CD4-positive, alpha-beta memory T cell (primary cell): ENCODE measurements at places on chromosomes 3 and 15. TPM values are rescaled to one million over a fixed set of nuclear protein-coding genes. Genes with fewer than 3 reads are reported as not detected.
A peak's percentile ranks its signal among the peaks of the same experiment; 100 is the strongest.

DNA sequence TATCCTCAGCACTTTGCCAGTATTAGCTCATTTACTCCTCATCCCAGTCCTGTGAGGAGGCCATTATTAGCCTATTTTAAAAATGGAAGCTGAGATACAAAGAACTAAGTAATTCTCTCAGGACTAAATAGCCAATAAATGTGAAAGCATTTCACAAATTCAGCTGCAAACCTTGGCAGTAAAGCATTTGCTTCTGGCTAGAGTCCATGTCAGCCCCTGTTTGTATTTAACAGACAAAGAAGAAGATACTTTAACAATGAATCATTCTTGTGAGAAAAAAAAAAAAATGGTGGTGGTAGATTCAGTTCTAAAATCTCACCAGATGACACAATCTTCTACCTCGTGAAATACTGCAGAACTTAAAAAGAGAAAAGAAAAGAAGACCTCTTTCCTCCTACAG, 85.0 kb upstream of the CNTN6 start:
- H3K4me1 ChIP-seq, result no peaks in the 10 kb centered on the region
- H3K4me3 ChIP-seq, result no peak overlapping the region
- H3K27ac ChIP-seq, result no peak overlapping the region
- H3K27me3 ChIP-seq, result no peaks in the 10 kb centered on the region
- no peaks in the 10 kb centered on the region for H3K36me3 ChIP-seq

CHRNA5 gene
- 1.3 TPM for total RNA-seq

GRCh38 chr15:96553006-96553405, 222.5 kb downstream of the NR2F2 start:
- DNase-seq, result no peak
- H3K36me3 ChIP-seq, result no peaks in the 10 kb centered on the region
- H3K4me3 ChIP-seq, result no peak overlapping the region
- no peaks in the 10 kb centered on the region for H3K4me1 ChIP-seq

DNA sequence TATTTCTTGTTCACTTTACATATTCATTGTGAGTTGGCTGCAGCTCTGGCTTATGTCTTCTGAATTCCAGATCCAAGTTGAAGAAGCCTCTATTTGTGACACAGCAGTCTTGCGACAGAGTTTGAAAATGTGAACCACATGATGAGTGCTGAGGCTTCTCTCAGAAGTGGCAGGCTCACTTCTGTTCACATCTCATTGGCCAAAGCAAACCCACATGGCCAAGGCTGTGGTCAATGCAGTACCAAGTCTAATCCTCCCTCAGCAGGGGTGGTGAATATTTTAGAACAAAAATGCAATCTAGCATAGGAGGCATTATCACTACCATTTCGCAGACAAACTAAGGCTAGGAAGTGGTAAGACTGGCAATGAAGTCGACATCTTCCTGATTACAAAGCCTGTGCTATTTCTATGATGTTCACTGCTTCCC, 45.2 kb downstream of the CDCP1 start:
- peaks cover 27% of the 10 kb centered on the region for H3K4me1 ChIP-seq
- no peak overlapping the region for H3K4me3 ChIP-seq
- DNase-seq, result no peak
- H3K27me3 ChIP-seq, result peaks cover 3% of the 10 kb centered on the region
- H3K36me3 ChIP-seq, result no peaks in the 10 kb centered on the region
- H3K27ac ChIP-seq, result no peak overlapping the region

GRCh38 chr3:103712320-103713008, 1277.6 kb downstream of the ZPLD1 start:
- H3K27ac ChIP-seq, result no peak overlapping the region
- no peaks in the 10 kb centered on the region for H3K4me1 ChIP-seq
- H3K27me3 ChIP-seq, result no peaks in the 10 kb centered on the region
- no peak overlapping the region for H3K4me3 ChIP-seq

SIDT1 gene
- 56.1 TPM for total RNA-seq

DNA sequence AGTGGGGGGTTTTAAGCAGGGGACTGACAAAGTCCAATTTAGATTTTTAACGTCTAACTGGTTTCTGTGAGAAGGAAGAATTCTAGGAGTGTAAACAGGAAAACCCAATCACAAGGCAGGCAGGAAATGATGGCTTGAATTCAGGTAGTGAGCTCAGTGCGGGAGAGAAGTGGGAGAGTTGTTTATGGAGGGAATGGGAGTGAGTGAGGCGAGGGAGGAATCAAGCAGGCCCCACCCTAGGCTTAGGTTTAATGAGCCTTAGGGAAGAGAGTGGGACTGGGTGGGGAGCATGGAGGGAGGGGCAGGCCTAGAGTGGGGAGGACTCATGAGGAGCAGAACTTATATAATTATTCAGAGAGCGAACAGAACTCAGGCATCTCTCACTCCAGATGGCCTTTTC, 17.9 kb downstream of the VIPR1 start:
- peak overlapping the region; percentile 6 for H3K27ac ChIP-seq
- peaks cover 3% of the 10 kb centered on the region for H3K36me3 ChIP-seq
- DNase-seq, result no peak

DNA sequence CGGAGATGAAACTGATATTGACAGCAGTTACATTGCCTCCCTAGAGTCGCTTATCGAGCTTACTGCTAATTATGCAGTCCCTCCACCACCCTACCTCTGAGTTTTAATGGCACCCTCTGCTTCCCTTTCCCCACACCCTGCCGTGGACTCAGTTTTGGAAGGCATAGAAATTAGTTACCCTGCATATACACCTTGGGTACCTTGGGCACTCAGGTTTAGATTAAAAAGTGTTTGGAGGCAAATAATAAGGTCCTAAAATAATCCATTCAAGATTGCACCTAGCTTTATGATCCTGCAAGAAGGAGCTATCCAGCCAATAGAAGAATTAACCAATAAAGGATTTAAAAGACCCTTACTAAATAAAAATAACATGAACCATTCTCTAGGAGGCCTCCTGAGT, 117.8 kb upstream of the AGBL1 start:
- H3K4me3 ChIP-seq, result no peak overlapping the region
- peaks cover 4% of the 10 kb centered on the region for H3K27me3 ChIP-seq
- no peaks in the 10 kb centered on the region for H3K4me1 ChIP-seq
- DNase-seq, result no peak
- no peaks in the 10 kb centered on the region for H3K36me3 ChIP-seq

GRCh38 chr3:119817071-119817470, 35.2 kb downstream of the NR1I2 start:
- no peak overlapping the region for H3K4me3 ChIP-seq
- no peak overlapping the region for H3K27ac ChIP-seq
- no peaks in the 10 kb centered on the region for H3K36me3 ChIP-seq
- H3K4me1 ChIP-seq, result no peaks in the 10 kb centered on the region

DNA sequence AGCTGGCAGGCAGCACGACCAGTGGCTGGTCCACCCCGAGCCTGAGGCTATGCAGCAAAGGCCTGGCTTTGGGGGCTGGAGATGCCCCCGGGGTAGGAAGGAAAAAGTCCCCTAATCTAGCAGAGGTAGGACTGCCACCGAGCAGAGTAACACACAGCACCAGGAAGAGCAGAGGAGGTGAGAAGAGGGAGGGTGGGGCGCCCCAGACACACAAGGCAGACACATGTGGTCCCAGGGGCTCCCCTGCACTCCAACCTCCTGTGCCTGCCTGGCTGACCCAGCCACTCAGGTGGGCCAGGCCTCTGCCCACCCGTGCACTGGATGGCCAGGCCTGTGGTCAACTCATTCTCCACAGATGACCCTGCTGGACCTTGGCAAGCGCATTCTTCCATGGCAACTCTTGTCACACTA, 112.4 kb downstream of the ADCY5 start:
- no peak for DNase-seq
- no peaks in the 10 kb centered on the region for H3K36me3 ChIP-seq
- H3K27me3 ChIP-seq, result no peaks in the 10 kb centered on the region
- H3K4me1 ChIP-seq, result peaks cover 9% of the 10 kb centered on the region

MYL3 gene
- total RNA-seq, result not detected

GRCh38 chr15:25339431-25339830, 99.4 kb downstream of the UBE3A start:
- H3K4me3 ChIP-seq, result no peak overlapping the region
- no peak for DNase-seq
- H3K36me3 ChIP-seq, result peaks cover 16% of the 10 kb centered on the region
- H3K27ac ChIP-seq, result no peak overlapping the region
- H3K27me3 ChIP-seq, result no peaks in the 10 kb centered on the region

ROBO2 gene
- not detected for total RNA-seq

GRCh38 chr3:123042413-123042812, 14.8 kb upstream of the SEMA5B start:
- H3K4me1 ChIP-seq, result no peaks in the 10 kb centered on the region
- no peak overlapping the region for H3K27ac ChIP-seq
- no peak for DNase-seq
- H3K4me3 ChIP-seq, result no peak overlapping the region
- H3K36me3 ChIP-seq, result no peaks in the 10 kb centered on the region

MUC13 gene
- total RNA-seq, result not detected

DNA sequence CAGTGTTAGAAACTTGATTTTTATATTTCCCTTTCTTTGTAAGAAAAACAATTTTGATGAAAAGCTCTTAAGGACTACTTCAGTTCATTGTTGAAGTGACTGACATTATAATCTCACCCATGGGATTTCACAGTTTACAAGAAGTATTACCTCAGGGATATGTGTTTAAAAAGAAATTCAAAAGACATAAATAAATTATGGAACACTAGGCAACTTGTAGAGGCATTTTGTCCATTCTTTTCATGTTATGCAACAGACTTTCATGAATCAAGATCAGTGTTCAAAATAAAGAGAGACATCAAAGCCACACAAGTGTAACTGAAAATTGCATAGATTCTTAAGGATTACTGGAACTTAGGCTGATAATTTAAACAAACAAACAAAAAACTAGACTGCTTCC, 196.8 kb upstream of the AGTR1 start:
- no peaks in the 10 kb centered on the region for H3K27me3 ChIP-seq
- H3K4me1 ChIP-seq, result no peaks in the 10 kb centered on the region
- no peak for DNase-seq
- H3K4me3 ChIP-seq, result no peak overlapping the region

DNA sequence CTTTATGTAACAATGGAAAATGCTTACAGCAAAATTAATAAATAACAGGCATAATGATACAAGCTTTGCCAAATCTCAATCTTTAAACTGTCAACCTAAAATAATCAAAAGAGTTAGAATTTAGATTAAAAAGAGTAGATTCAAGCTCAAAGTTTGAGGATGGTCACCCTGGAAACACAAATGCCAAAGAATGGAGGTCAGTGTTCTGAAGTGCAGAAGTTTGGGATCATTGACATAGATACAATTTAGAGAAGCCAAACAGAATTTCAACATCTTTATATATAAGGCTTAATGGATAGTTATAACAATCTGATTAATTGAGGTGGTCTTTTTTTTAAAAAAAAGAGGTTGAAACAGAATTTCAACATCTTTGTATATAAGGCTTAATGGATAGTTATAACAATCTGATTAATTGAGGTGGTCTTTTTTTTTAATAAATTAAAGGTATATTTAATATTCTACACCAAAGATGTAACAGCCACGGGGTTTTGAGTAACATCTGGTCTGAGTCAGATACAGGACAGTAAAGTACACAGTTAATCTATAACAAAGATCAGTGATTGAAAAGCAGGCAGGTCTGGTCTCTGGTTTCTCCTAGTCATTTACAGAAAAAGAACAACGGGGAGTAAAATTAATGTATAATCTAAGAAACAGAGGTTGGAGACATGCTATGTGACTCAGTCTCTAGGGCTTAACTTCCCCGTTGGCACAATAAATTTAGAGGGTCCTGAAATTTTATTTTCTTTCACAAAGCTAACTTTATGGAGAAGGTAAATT, 490.7 kb downstream of the GBE1 start:
- H3K4me3 ChIP-seq, result no peak overlapping the region
- no peaks in the 10 kb centered on the region for H3K27me3 ChIP-seq
- H3K36me3 ChIP-seq, result no peaks in the 10 kb centered on the region
- no peak overlapping the region for H3K27ac ChIP-seq
- H3K4me1 ChIP-seq, result no peaks in the 10 kb centered on the region

GOLGA8T gene
- 0.72 TPM for total RNA-seq

DNA sequence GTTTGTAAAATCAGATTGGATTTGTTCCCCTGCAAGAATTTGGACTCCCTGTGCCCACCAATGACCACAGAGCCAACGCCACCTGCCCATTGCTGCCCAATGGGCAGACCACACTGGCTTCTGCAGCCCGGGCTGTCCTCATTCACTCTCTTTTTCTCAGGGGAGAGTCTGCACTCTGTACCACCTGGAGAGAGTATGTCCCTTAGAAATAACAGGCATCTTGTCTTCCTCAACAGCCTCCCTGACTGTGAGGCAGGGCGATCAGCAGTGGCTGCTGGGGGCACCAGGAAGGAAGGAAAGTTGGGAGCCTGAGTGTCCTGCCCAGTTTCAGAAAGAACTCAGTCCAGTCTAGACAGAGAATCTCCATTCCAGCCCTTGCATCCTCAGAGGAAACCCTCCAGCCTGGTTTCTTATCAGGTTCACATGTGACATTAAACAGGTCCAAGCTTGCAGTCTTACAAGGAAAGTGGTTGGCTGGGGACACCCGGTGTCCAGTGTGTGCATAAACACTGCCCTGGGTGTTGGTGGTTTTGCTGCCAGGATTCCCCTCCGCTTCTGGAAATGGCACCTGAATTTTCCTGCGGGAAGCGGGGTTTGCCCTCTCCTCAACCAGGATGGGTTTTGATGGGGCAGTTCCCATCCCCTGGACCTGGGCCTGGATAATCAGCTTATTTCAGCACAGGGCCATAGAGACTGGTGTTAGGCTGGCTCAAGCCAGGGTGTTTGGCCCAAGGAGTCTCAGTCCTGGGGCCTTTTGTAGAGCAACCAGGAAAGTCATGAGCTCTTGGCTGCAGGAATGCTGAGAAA, 37.2 kb downstream of the SSUH2 start:
- DNase-seq, result no peak
- H3K36me3 ChIP-seq, result no peaks in the 10 kb centered on the region
- no peak overlapping the region for H3K27ac ChIP-seq
- no peaks in the 10 kb centered on the region for H3K27me3 ChIP-seq

- H3K36me3 ChIP-seq, result no peaks in the 10 kb centered on the region
- no peaks in the 10 kb centered on the region for H3K27me3 ChIP-seq
- no peaks in the 10 kb centered on the region for H3K4me1 ChIP-seq
- no peak overlapping the region for H3K27ac ChIP-seq
- no peak overlapping the region for H3K4me3 ChIP-seq
These were observed 385.3 kb downstream of the NTRK3 start for GRCh38 chr15:87871258-87871681.

WDR53 gene
- total RNA-seq, result 38.7 TPM

- peaks cover 4% of the 10 kb centered on the region for H3K27me3 ChIP-seq
- no peak overlapping the region for H3K4me3 ChIP-seq
- DNase-seq, result no peak
- H3K27ac ChIP-seq, result no peak overlapping the region
- no peaks in the 10 kb centered on the region for H3K36me3 ChIP-seq
These were observed 25.4 kb downstream of the CTDSPL start for GRCh38 chr3:37887062-37887461.

- H3K4me1 ChIP-seq, result no peaks in the 10 kb centered on the region
- H3K4me3 ChIP-seq, result no peak overlapping the region
- no peaks in the 10 kb centered on the region for H3K27me3 ChIP-seq
- H3K36me3 ChIP-seq, result no peaks in the 10 kb centered on the region
- H3K27ac ChIP-seq, result no peak overlapping the region
- no peak for DNase-seq
These were observed 208.4 kb upstream of the NANOGP8 start for GRCh38 chr15:35293353-35294130.

DNA sequence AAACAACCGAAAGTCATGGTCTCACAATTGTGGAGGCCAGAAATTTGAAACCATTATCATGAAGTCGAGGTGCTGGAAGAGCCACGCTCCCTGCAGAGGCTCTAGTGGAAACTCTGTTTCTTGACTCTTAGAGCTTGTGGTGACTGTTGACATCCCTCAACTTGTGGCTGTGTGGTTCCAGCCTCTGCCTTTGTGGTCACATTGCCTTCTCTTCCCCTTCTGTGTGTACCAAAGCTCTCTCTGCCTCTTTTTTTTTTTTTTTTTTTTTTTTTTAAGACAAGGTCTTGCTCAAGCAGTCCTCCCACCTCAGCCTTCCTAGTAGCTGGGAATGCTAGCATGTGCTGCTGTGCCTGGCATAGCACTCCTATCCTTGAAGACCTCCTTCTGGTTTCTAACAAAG, 48.7 kb upstream of the CRTC3 start:
- peak; percentile 14 for DNase-seq
- H3K27ac ChIP-seq, result no peak overlapping the region
- no peaks in the 10 kb centered on the region for H3K27me3 ChIP-seq
- H3K4me1 ChIP-seq, result peaks cover 33% of the 10 kb centered on the region
